ENCODE measurements at places on chromosomes 3 and 15. TPM values are rescaled to one million over a fixed set of nuclear protein-coding genes. Genes with fewer than 3 reads are reported as not detected.

DNA sequence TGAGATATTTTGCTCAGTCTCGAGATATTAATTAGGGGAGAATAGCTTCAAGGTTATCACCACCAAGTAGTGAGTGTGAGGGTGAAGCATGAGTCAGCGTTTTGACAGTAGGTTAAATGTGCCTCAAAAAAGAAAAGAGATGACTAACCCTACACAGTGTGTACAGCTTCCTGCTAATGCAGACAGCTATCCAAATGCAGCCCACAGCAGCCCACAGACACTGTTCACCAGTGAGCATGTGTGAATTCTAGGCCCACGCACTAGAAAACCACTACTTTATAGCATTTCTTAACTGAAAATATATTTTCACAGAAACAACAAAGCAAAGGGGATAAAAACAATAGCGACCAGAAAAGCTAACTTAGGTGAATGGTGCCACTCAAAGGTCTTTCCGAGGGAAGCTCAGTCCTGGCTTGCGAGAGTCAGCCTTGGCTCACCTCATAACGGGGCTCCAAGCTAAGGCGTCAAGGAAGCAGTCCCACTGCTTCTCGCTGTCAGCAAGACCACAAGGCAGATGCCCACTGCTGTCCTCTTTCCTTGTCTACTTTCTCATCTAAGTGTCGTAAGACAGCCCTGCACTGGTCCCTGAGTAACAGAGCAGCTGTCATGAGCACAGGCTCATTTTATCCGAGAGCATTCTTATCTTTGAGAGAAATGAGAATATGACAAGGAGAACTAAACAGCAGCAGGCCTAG lies 47.6 kb downstream of the TXNRD3 start:
- DNase-seq: no peak

DNA sequence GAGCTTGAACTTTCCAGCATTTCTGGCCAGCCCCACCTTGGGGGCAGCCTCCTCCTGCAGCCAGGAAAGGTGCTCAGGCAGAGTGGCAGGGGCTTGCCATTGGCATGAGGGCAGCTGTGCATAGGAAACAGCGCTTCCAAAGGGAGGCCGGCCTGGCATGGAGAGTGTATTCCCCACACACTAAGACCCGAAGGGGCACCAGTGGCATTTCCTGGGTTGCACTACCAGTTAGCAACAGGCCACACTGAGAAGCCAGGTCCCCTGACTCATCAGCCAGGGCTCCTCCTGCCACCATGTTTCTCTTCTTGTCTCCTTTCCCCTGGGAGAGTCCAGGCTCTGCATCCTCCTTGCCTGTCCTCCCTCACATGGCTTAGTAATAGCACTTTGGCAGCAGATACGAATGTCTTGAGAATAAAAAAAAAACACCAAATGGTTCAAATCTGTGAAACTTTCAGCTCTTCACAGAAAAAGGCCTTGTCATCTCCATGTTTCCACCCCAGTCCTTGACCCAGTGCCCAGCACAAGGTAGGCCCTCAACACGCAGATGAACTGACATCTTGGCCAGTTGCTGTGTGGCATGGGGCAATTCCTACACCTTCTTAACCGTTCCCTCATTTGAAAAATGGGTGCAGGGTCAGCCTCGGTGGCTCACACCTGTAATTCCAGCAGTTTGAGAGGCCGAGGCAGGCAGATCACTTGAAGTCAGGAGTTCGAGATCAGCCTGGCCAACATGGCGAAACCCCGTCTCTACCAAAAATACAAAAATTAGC lies 180.4 kb downstream of the SMAD6 start:
- DNase-seq: no peak

Gene TEX55
- not detected for total RNA-seq

Gene SERINC4
- 1.9 TPM for total RNA-seq

GRCh38 chr3:133838296-133838789 lies 32.7 kb downstream of the SRPRB start:
- DNase-seq: no peak

- DNase-seq: no peak
These were observed 47.6 kb upstream of the ATP1B3 start for GRCh38 chr3:141828890-141829289.

DNA sequence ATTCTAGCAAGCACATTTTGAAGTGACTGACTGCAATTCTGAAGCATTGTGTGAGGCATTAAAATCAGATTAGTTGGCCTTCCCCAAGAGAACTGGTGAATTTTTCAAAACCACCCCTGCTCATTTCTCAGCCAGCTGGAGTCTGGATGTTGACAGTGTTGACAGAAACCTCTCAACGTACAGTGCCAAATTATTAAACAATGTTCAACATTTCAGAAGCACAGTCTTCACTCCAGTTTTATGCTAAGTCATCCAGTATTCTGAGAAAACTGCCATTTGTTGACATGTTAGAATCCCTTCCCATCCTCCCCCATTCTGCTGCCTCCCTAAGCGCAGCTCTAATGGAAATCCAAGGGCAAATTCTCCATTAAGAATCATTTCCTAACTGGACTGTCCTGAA lies 369.3 kb upstream of the TRIM42 start:
- DNase-seq: no peak

GRCh38 chr3:123078101-123078500 lies 11.3 kb downstream of the PDIA5 start:
- no peak for DNase-seq

Gene STRA6
- not detected for total RNA-seq

GRCh38 chr3:139491966-139492365 lies 15.7 kb upstream of the RBP2 start:
- no peak for DNase-seq

DNA sequence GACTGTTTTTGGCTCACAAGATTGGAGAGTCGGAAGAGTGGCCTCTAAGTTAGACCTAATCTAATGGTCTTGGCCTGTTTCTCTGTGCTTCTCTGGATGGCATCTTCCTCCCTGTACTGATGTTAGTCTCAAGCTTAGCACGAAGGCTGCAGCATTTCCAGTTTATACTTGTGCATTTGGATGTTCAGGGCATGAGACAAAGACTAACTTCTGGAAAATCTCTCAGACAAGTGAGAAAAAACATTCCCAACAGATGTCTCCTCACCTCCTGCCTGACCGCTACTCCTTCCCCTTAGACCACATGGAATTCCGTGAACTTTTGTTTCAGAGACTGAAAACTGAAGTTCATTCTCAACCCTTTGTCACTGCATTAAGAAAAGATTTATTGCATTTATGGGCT lies 410.8 kb upstream of the MCTP2 start:
- no peak for DNase-seq

- DNase-seq: no peak
These were observed 107.2 kb upstream of the HACD2 start for GRCh38 chr3:123692041-123692440.

DNA sequence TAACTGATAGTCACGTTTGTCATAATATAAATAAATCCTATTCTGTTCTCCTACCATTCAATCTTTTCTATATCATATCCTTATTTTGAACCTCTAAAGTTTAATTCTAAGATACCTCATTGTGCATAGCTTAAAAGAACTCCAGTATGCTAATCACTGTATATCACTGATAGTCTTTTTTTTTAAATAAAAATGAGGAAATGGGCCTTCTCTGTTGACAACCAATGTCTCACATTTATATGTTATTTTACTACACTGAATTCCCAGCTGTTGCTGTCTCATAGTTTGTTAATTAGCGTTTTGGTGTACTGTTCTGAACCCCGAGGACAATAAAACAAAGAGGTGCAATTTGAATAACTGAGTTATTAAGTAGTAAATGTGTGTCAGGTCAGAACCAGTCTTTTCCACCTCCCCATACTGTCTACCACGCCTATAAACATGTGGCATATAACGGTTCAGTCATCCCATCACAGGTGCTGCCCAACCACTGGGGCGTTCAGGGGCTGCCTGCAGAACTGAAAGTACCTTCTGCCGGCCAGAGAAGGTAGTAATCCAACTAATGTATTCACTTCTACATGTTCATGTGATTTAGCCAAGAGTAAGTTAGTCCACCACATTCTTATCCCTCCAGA lies 14.9 kb downstream of the CBLB start:
- DNase-seq: peak; percentile 95

DNA sequence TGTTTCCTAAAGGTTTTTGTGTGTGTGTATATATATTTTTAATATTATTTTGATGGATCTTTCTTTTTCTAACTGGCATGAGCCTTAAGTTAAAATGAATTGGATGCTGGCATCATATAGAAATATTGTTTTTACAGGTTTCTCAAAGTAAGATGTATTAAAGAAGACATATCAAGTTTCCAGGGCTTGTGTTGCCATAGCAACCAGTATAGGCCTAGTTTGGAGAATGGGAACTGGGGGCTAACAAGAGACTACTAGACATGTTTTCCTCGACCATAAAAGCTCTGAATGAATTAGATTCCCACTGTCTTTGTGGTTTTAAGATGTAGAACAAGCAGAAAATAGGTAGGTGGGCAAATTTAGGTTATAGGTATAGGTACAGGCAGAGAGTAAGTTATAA lies 771.4 kb downstream of the TUSC7 start:
- DNase-seq: no peak

- no peak for DNase-seq
These were observed 134.8 kb upstream of the ABI3BP start for GRCh38 chr3:101128001-101128400.

GRCh38 chr3:66107855-66108254 lies 69.1 kb upstream of the MAGI1 start:
- no peak for DNase-seq

DNA sequence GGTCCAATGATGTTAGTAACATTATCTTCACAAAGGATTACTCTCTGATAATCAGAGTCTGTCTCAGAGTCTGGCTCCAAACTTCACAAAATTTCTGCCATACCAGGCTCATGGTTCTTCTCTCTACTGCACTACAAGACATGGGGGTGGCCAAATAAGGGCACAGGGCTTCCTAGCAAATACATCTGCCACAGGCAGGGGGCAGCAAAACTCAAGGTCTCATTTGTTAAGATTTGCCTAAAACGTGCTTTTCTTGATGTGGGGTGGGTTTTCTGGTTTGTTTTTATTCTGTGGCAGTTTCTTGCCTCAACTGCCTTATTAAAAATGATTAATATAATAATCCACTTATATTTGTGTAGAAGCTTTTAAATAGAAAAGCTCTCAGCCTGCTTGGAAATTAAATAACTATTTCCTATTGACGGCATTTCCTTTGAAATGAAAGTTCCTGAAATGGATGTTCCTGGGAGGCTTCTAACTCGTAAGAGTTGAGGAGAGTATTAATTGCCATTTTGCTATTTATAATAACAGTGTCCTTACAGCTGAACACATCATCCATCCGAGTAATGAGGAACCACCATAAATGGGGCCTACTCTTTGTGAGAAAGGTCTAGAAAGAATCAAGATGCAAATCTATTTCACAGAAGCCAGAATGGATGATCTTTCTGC lies 53.8 kb downstream of the SST start:
- peak; percentile 59 for DNase-seq

DNA sequence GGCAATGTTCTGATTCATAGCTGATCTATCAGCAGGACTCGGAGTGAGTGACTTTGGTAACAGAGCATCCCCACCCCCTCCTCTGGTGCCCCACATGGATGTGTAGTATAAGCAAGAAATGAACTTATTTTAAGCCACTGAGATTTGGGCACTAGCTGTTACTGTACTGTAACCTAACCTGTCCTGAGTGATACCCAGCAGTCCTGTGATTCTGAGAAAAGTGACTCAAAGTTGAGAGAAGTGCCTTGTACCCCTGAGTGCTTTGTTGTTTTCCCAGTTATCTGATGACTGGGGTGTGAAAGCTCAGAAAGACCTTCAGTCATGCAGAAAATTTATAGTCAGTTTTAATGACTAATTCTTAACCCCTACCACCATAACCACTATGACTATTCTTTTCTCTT lies 439.9 kb upstream of the RBMS3 start:
- DNase-seq: no peak

Gene SYNPR
- not detected for total RNA-seq

GRCh38 chr3:158458464-158458863 lies 112.5 kb upstream of the MLF1 start:
- no peak for DNase-seq

Gene RABL3
- 22.8 TPM for total RNA-seq

- DNase-seq: no peak
These were observed 256.4 kb downstream of the IGSF11 start for GRCh38 chr3:118778201-118778600.

- no peak for DNase-seq
These were observed 215.0 kb downstream of the DPH6 start for GRCh38 chr15:35330916-35331315.

GRCh38 chr15:25967116-25967515 lies 104.0 kb upstream of the ATP10A start:
- DNase-seq: no peak

DNA sequence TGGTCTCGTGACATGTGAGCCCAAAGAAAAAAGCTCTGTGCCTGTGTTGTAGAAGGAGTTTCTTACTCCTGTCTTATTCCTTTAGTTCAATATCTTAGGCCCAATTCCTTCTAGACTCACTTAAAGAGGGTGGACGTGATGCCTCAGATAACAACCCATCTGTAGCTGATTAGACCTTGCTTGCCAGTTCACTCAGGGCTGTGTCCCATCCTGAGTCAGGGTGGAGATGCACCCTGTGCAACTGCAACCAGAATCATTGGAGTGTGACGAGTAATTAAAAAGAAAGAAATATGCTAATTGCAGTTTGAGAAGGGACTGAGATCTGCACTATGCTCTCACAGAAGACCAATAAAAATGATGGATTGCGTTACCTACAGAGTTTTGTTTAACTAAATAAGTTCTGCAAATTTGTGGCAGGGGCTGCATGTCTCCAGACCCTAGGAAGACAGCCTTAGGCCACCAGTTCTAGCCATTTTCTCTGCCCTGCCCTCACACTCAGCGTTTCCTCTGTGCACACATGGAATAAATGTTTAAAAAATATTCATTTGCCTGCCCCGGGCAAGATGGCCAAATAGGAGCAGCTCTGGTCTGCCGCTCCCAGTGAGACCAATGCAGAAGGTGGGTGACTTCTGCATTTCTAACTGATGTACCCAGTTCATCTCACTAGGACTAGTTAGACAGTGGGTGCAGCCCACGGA lies 83.0 kb downstream of the MOBP start:
- no peak for DNase-seq

Gene EPHB3
- total RNA-seq: not detected

Gene EDC3
- 43.5 TPM for total RNA-seq

DNA sequence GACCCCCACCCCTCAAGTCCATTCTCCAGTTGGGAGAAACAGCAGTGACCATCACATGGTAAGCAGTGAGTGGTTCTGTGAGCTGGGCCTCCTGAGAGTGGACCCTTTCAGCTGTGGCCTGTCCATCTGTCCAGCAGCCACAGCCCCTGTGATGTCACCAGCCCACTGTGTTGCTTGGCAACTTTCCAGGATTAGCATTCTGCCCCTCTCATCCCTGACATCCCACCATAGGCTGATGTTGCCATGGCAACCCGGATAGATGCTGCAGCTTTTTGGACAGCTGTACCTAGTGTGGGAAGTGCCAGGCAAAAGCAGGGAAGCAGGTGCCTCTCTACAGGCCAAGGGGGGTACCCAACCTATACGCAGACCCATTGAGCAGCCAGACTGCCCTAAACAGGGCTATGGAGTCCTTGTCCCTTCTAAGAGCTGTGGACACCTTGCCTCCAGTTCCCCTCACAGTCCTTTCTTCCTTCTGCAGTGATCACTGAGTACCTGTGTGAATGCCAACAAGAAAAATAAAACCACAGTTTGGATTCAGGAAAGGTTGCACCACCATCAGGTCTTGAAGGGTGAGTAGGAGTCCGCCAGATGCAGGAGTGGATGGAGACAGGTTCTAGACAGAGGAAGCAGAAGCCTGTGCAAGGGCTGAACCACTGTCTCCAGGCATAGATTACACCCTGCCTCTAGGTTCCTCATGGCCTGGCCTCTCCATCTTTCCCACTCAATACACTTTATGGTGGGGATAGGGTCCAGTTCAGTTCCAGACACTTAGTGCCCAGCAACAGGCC lies at the start of gene DNAH1:
TSS of gene DNAH1 (plus strand) at position 343 of the 788 bp plus-strand sequence. CDS start 6,124 bp downstream, outside the sequence.
- no peak for DNase-seq
